ENCODE measurements at places on chromosomes 2 and 18.

DNA sequence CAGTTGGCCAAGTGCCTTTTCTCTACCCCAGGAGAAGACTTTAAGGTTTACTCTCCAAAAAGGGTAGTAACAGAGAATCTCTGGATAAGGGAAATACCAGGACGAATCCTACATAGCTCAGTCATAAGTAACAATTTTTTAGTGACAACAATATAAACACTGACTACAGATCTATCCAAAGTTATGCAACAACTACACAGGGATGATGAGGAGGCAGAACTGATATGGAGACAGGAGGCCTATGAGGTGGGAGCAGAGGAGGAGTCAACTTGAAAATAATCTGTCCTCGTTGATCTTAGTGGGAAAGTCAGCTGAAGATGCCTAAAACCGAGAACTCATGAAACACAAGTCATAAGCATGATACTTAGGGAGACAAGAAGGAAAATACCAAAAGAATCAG is 40.2 kb downstream of the SLC35F5 start:
- DNase-seq, result no peak

GRCh38 chr2:223101340-223102039 is 49.5 kb downstream of the KCNE4 start:
- DNase-seq, result no peak

DNA sequence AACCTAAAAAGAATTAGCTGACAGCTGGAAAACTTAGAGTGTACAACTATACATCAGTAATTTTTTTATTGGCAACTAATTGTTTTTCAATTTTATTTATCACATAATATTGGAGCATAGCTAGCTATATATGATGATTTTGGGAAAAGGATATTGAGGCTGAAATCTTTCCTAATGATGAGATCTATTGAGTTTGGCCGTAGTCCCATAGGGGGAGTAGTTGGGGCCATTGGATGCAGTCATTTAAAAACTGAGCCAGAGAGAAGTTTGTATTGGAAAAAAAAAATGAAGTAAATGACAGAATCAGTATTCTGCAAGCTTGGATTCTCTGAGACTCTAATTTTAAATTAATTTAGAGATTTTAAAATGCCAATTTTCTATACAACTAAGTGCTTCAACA is 179.8 kb downstream of the LTBP1 start:
- DNase-seq, result no peak

DNA sequence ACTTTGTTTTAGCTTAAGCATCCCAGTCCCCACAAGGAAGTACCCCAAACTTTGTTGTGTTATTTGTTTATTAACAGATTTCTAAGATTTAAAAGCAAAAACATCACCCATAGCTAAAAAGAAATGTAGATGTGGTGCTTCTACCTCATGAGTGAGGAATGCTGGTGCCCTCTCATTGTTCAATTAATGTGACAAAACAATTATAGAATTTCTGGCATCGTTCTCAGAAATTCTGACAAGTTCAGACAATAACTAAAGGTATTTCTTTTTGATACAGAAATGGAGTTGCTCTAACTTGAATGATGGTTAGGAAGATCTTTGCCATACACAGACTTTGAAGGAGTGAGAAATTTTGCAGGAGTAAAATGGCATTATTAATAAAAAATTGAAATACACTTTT is 42.9 kb downstream of the SPRED2 start:
- no peak for DNase-seq

DNA sequence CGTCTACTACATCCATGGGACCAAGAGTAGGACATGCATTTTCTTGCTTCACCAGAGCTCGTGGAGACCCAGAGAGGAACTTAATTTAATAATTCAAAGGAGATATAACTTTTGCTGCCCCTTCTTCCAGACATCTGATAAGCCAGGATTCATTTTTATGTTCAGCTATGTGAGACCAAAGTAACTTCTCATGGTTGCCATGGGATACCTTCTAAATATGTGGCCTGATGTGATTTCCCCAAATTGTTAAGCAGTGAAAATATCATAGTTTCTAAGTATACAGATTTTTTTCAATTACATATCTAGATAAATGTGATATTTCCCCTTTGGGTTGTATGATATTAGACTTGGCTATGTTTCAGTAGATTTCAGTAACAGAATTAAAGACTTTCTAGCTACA is 185.5 kb upstream of the FN1 start:
- no peak for DNase-seq

- peak; percentile 58 for DNase-seq
Measured at GRCh38 chr2:179218848-179219594, 45.6 kb downstream of the SESTD1 start.

DNA sequence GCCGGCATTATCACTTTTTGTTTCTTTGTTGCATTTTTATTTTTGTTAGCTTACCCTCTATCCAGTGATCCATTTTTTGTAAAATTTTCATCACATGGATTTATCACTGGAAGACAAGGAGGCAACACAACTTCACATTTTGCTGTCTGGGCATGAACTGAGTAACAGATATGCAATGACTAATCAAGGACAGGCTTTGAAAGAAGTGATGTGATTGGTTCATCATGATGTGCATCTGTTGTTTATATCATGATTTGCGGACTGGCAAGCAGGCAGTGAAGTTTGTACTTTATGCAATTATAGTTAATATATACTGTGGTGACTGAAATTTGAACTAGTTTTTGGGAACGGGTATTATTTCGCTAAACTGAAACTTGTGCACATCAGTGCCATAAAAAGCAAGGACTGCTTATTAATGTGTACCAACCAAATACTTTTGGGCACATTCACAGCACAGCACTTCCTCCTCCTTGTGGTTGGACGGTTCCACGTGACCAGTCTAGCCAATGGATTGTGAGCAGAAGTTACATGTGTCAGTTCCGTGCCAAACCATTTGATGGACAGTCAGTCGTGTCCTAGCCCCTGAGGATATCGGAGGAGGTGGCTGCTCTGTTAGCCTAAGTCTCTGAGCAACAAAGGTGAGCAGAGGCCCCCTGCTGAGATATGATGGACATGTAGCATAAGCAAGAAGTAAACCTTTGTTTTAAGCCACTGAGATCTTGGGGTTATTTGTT is 201.4 kb upstream of the SIX2 start:
- no peak for DNase-seq

- DNase-seq, result no peak
Measured at GRCh38 chr18:23235860-23236259, 100.6 kb downstream of the CABLES1 start.

DNA sequence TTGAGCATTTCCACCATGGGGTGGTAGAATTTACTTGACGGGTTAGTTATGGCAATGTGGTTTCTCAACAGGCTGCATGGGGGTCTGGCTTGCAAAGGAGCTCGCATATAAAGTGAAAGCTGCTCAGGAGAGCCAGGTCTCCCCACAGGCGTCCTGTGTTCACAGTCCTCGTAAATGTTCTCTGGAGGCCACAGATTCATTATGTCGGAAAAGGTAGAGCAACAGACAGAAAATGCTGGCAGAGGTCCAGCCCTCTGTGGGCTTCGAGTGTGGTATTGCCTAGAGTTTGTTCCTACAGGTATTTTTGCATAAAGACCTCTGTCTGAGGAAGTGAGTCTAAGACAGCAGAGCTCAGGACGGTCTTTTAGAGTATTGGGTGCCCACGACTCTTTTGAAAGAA is 96.4 kb downstream of the CDCA7 start:
- DNase-seq, result no peak

- no peak for DNase-seq
Measured at GRCh38 chr2:85238607-85239006, 89.2 kb downstream of the TGOLN2 start.

DNA sequence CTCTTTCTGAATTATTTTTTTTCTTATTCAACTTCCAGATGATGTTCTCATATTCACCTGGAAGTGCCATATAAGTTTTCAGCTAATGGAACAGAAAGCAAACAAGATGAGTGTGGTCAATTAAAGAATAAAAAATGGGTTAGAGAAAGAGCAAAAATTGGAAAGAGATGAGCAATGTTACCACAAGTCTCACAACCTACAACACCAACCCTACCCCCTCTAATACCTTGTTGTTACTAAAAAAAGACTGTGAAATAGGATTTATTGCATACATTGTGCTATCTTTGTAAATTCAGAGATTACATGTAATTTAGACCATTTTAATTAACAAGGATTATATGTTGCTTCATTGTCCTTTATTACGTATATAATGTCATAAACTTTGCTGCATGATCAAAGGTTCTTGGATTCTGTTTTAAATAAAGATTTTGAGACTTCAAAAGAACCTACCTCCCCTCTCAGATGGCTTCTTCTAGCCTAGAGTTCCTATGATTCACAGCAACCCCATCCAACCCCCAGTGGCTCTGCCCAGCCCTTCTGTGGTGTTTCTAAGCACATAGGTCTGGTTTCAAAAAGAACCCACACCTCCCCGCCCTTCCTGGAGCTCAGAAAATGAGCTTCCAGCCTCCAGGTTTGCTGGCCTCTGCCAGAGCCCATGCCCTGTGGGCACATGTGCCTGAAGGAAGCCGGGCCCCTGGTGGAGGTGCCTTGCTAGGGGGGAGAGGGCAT is 24.7 kb downstream of the LGALSL start:
- no peak for DNase-seq

GRCh38 chr2:107354175-107354574 is 468.2 kb upstream of the ST6GAL2 start:
- no peak for DNase-seq

GRCh38 chr2:48248251-48248933 is 281.6 kb upstream of the STON1 start:
- no peak for DNase-seq

DNA sequence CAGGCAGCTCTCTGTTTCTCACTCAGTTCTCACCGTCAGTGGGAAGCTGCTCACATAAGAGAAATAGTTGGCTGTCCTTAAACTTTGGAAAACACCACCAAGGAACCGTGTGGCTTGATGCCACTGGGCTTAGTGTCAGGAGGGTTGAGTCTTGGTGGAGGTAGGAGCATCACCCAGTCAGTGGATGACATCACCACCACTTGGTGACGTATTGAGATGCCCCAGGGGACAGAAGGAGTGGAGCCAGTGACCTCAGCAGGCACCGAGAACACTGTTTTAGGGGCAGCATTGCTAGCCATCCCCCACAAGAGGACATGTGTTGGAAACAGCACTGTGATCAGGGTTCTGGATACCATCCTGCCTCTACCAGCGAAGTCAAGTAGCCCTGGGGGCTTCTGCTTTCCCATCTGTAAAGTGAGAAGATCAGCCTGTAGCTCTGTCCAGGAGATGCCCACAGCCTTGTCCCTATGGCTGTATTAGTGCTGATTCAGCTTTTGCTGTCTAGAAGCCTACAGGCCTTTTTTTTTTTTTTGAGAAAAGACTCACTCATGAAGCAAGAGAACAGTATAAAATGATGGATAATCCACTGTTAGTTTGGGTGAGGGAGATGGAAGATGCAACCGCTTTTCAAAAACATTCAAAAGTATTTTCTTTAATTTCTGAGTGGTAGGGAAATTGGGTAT is 66.2 kb downstream of the TSN start:
- DNase-seq, result no peak

- no peak for DNase-seq
Measured at GRCh38 chr2:170177950-170178781, at the start of gene MYO3B. MYO3B (plus strand) TSS chr2:170178147; CDS start chr2:170178288, 141 bp downstream.

DNA sequence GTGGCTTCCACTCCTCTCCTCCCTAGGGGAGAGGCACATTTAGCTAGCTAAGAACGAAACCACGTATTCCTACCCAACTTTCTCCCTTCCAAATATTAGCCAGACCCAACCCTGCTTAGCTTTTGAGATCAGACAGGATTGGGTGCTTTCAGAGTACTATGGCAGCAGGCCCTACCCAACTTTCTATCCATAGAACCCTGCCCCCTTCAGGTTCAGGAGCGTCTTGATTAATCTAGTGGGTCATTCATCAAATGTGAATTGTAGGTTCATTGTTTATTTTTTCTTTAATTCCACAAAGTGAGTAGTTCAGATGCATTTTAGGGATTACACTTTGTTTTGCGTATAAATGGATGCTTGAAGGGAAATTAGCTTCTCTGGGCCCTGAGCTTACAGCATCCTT is 188.3 kb downstream of the MIB1 start:
- DNase-seq, result no peak

GRCh38 chr2:38039121-38039910 is 36.6 kb downstream of the CYP1B1 start:
- DNase-seq, result no peak

DNA sequence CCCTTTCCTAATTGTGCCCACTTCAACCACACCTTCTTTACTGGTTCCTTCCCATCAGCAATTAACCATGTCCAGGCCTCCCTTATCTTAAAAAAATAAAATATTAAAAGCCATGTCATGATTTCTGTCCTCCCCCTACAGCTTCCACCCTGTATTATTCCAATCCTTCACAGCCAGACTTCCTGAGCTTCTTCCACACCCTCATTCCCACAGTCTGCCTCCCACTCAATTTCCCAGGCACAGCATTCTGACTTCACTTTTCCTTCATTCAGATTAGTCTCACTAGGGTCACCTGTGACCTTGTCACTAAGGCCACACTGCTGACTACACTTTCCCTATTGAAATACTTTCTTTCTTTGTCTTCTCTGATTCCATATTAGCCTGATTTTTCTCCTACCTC is 159.4 kb downstream of the DIS3L2 start:
- DNase-seq, result no peak

DNA sequence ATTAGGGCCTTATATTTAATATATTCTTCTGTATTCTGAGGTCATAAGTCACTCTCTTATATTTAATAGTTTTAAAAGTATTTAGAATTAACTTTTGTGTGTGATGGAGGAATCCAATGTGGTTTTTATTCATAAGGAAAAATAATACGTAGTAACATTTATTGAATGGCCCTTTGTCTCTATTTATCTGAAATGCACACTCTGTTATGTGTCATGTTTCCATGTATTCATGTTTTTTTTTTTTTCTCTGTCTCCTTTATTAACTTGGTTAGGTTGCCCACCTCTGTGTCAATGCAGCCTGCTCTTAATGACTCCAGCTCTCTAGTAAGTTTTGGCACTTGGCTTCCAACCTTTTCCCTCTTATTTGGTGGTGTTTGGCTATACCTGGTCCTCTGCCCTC is 33.8 kb downstream of the RNF144A start:
- no peak for DNase-seq

DNA sequence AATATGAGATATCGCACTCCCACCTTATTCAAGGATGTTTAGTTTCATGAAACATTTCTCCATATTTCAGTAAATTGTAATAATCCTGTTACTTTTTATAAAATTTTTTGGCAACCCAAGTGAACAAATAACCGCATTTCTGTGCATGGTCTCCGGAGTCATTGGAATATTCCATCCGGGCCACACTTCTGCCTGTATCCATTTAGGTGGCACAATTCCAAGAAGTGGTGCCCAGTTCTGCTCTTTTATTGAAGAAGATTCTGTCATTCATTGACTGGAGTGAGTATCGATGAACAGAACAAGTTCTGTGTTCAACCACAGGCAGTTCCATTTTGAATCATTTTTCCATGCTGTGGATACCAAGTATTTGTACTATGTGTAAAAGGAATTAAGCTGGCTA is 26.6 kb upstream of the ICOS start:
- no peak for DNase-seq

- no peak for DNase-seq
Measured at GRCh38 chr18:61992923-61993322, 100.1 kb upstream of the RNF152 start.

Measured in left hindlimb (tissue), 1 donor.